ENCODE measurements at places on chromosomes 3 and 15.

- no peak for DNase-seq
These were observed 305.9 kb downstream of the CHL1 start for GRCh38 chr3:502486-502885.

GRCh38 chr3:127672429-127673190 is at the start of gene ABTB1:
Gene ABTB1, plus strand, starts transcription at chr3:127672952. Its CDS starts 74 bp downstream, at chr3:127673026.
- DNase-seq, result peak; percentile 61

GRCh38 chr15:77674327-77674726 is 41.6 kb upstream of the LINGO1 start:
- DNase-seq, result no peak

DNA sequence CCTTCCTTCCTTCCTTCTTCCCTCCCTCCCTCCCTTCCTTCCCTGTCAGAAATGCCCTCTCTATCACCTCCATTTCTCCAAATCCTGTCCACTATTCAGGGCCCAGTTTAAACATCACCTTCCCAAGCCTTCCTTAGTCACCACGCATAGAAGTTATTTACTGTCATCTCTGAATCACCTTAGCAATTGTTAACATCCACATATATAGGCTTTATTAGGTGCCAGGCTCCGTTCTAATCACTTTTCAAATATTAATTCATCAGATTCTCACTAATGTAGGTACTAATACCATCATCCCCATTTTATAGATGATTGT is 1.1 kb upstream of the MAGEF1 start:
- no peak for DNase-seq

GRCh38 chr3:88000853-88001252 is 58.0 kb downstream of the CGGBP1 start:
- no peak for DNase-seq

DNA sequence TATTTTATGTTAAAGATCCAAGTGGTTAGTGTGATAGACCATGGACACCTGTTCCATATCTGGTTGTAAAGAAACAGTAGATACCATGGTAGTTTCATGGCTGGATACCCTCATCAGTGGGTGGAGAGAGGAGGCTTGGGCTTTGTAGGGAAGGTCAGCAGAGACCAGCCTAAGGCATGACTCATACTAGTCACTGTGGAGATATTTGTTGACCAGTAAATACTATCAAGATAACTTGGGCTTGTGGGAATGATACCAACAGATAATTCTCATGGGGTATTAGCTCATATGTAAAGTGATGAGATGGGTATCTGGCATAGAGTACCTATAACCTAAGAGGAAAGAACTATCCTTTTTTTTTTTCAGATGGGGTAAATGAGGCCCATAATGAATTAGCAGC is 354.5 kb downstream of the CACNA2D3 start:
- no peak for DNase-seq

GRCh38 chr3:37016903-37017302 is 23.6 kb downstream of the MLH1 start:
- DNase-seq, result no peak

DNA sequence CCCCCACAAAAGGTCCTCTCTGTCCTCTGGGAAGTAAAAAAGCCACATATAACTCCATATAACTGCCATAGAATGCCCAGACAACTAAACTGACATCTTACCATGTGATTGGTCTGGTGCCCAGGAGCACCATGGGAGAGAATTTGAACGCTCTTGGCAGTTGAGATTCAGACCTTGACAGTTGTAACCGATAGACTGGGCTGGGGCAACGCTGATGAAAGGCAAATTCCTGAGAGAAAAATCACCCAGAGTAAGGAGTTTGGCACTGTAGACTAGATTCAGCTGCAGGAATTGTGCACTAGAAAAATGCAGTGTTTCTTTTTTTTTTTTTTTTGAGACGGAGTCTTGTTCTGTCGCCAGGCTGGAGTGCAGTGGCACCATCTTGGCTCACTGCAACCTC is 240.5 kb downstream of the SOX2 start:
- DNase-seq, result no peak

- no peak for DNase-seq
These were observed 190.7 kb upstream of the CNTN6 start for GRCh38 chr3:901953-902778.

- no peak for DNase-seq
These were observed 35.2 kb downstream of the MGLL start for GRCh38 chr3:127787071-127787490.

GRCh38 chr3:86149054-86149453 is 841.9 kb downstream of the VGLL3 start:
- DNase-seq, result no peak

- no peak for DNase-seq
These were observed 18.2 kb upstream of the JMJD7 start for GRCh38 chr15:41809526-41810220.

- DNase-seq, result no peak
These were observed 3.3 kb downstream of the CISH start for GRCh38 chr3:50608278-50608677.

DNA sequence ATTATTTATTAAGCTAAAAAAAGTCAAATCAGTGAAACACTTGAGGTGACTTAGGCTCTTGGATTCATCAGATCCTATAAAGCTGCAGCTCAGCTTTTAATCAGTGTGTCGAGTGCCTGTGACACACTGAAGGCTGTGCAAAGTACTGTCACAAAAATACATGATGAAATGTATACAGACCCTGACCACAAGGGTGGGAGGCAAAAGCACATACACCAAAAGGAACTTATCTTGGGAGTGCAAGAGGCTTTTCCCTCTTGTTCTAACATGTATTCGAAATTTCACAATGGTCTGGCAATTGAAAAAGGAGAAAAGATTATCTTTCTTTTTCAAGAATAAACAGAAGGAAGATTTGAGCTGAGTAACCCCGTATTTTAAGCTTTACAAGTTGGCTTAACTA is 35.9 kb downstream of the VGLL4 start:
- DNase-seq, result no peak

- DNase-seq, result no peak
These were observed 45.5 kb downstream of the RASGRF1 start for GRCh38 chr15:79045041-79045440.

- DNase-seq, result no peak
These were observed 4.6 kb downstream of the ERICH6 start for GRCh38 chr3:150699068-150699639.

DNA sequence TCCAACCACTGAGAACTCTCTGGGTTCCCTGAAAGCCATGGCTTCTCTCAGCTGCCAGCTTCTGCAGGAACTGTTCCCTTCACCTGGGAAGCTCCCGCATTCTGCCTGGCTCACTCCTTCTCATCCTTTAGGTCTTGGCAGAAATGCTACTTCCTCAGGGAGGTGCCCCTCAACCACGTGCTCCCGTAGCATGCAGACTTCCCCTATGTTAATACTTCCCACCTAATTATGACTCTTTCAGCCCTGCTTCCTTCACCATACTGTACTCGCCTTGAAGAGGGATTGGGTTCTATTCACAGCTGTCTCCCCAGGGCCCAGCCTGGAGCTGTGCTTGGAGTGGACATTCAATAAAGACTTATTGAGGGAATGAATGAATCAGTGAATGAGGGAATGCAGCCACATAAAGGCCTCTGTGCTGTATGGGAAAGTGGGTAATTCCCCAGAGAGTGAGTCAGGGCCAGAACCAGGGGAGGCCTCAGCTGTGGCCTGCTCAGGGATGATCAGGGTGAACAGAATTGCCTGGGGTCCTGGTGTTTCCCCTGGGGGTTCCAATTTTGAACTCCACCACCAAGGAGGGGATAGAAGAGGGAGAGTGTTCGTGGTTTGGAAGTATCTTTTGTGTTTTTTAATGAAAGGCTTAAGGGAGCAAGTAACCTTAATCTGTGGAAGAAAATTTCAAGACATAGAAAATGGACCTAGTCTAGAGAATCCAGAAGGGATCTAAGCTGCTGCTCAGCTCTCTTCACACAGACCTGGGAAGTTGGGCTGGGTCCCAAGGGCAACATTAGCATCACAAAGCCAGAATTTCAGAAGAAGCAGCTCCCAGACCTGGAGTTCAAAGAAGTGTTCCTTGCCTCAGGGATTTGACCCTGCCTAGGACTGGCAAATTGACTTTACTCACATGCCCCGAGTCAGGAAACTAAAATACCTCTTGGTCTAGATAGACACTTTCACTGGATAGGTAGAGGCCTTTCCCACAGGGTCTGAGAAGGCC is 14.6 kb upstream of the FAM107A start:
- no peak for DNase-seq

DNA sequence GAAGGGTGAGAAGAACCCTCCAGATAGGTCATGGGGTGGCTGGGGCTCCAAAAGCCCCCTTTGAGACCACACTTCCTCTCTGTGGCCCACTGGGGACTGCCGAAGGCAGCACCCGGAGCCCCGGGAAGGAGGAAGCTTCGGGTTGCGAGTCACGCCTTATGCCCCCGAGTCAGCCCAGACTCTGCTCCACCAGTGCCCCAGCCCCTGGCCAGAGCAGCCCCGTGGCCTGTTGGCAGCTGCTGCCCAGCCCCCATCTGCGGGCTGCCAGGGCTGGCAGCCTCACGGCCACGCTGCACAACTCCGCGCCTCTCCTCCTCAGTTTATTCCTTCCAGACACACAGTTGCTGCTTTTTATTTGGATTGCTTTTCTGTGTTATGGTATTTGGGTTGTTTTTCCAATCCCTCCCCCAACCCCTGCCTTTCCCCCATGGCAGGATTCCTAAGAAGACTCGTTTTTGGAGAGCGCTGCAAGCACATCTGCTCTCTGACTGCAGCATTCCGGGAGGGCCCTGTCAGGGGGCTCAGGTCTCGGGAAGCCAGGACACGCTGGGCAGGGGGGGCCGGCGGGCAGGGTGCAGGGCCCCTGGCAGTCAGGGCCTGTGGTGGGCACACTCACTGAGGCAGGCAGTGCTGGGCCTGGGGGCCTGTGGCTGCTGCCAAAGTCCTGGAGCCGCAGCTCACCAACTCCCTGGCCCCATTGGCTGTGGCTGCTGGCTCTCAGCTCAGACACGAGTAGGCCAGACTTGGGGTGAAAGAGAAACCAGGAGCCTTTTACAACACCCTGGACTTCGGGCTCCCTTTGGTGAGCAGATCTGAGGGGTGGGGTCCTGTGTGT is 20.2 kb downstream of the MAGEF1 start:
- DNase-seq, result no peak

GRCh38 chr15:60390871-60391501 is 6.8 kb downstream of the ANXA2 start:
- DNase-seq, result no peak

- DNase-seq, result no peak
These were observed 365 bp upstream of the GTF2A2 start for GRCh38 chr15:59657635-59658125.

DNA sequence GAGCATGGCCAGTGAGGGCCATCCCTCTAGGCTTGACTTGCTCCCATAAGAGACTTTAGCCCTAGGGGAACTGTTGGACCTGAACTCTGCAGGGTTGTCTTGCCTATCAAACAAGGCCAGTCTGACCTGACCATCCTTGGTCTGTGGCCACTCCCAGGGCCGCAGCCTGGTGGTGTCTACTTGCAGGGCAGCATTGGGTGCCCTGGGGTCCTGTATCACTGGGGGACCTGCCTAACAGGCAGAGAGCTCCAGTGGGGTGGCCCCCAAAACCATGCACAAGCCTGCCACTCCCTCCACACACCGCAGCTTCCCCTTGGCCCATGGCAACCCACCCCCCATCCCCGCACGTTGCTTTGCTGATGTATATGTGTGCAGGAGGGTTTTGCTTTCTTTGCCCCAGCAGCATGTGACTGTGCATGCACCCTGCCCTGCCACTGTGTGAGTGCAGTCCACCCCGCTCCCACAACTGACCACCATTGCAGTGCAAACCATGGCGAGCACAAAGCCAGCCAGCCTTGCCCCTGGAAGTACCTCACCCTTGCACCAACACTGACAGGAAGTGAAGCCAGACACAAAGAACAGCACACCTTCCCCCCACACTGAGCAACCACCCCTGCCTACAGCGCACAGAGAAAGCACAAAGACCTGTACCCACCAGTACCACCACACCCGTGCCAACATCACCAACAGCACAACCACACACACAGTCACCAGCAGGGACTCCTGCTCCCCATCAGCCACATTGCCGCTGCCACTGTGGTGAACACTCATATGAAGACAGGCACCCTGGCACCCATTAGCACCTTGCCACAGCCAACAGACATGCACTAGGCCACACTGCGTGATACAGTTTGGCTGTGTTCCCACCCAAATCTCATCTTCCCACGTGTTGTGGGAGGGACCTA is 88.8 kb downstream of the SENP7 start:
- DNase-seq, result no peak

- no peak for DNase-seq
These were observed 24.2 kb downstream of the KATNBL1 start for GRCh38 chr15:34185666-34186065.
